Activated CD4-positive, alpha-beta memory T cell treated with anti-CD3 and anti-CD28 coated beads for 36 hours (primary cell): ENCODE measurements at places on chromosomes 2 and 18.

GRCh38 chr18:46761059-46761769, 4.4 kb upstream of the ST8SIA5 start:
- no peak overlapping the region for H3K27ac ChIP-seq
- DNase-seq, result no peak
- H3K36me3 ChIP-seq, result no peaks in the 10 kb centered on the region
- H3K27me3 ChIP-seq, result peaks cover 47% of the 10 kb centered on the region

GRCh38 chr18:13563390-13563805, 163.0 kb downstream of the FAM210A start:
- H3K4me1 ChIP-seq, result peaks cover 63% of the 10 kb centered on the region
- no peaks in the 10 kb centered on the region for H3K27me3 ChIP-seq
- DNase-seq, result no peak
- peak overlapping the region; percentile 94 for H3K27ac ChIP-seq
- H3K4me3 ChIP-seq, result no peak overlapping the region
- H3K36me3 ChIP-seq, result peaks cover 8% of the 10 kb centered on the region

GRCh38 chr2:206886696-206887095, 52.6 kb upstream of the CPO start:
- no peaks in the 10 kb centered on the region for H3K36me3 ChIP-seq
- H3K4me3 ChIP-seq, result no peak overlapping the region
- H3K4me1 ChIP-seq, result no peaks in the 10 kb centered on the region
- H3K27ac ChIP-seq, result no peak overlapping the region
- no peak for DNase-seq
- no peaks in the 10 kb centered on the region for H3K27me3 ChIP-seq

DNA sequence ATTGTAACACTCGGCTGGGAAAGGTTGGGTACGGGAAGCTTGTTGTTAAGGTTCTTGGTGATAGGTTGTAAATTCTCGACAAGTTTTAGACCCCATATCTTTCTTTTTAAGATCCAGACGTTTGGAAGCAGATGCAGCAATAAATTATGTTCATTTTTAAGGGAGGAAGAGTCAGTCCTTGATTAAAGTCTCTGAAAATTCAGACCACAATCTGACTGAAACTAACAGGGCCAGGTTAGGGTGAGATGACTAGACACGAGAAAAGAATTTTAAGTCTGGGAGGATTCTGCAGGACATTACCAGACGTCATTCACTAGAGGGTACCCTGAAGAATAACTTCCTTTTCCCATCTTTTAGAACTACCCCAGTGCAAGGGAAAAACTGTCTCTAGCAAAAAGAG, 16.1 kb downstream of the WIPF1 start:
- peak overlapping the region; percentile 74 for H3K27ac ChIP-seq
- H3K4me1 ChIP-seq, result peaks cover 81% of the 10 kb centered on the region
- no peak for DNase-seq
- peaks cover 47% of the 10 kb centered on the region for H3K36me3 ChIP-seq

GRCh38 chr2:237563816-237564215, 2.6 kb upstream of the PRLH start:
- H3K27me3 ChIP-seq, result peaks cover 9% of the 10 kb centered on the region
- no peak for DNase-seq
- no peaks in the 10 kb centered on the region for H3K36me3 ChIP-seq
- no peak overlapping the region for H3K27ac ChIP-seq

- H3K36me3 ChIP-seq, result no peaks in the 10 kb centered on the region
- H3K4me1 ChIP-seq, result peaks cover 9% of the 10 kb centered on the region
- peak; percentile 65 for DNase-seq
- peak overlapping the region; percentile 31 for H3K4me3 ChIP-seq
- H3K27me3 ChIP-seq, result no peaks in the 10 kb centered on the region
These were observed 9.4 kb downstream of the KHK start for GRCh38 chr2:27095745-27096651.

GRCh38 chr2:240640939-240641338, 15.7 kb downstream of the GPR35 start:
- no peaks in the 10 kb centered on the region for H3K27me3 ChIP-seq
- no peak for DNase-seq
- peaks cover under 1% of the 10 kb centered on the region for H3K4me1 ChIP-seq
- no peak overlapping the region for H3K4me3 ChIP-seq
- no peaks in the 10 kb centered on the region for H3K36me3 ChIP-seq
- no peak overlapping the region for H3K27ac ChIP-seq

GRCh38 chr2:33220533-33220932, 255.9 kb upstream of the RASGRP3 start:
- no peak overlapping the region for H3K27ac ChIP-seq
- no peak for DNase-seq
- no peak overlapping the region for H3K4me3 ChIP-seq
- H3K36me3 ChIP-seq, result no peaks in the 10 kb centered on the region
- peaks cover 5% of the 10 kb centered on the region for H3K4me1 ChIP-seq
- peaks cover 10% of the 10 kb centered on the region for H3K27me3 ChIP-seq

DNA sequence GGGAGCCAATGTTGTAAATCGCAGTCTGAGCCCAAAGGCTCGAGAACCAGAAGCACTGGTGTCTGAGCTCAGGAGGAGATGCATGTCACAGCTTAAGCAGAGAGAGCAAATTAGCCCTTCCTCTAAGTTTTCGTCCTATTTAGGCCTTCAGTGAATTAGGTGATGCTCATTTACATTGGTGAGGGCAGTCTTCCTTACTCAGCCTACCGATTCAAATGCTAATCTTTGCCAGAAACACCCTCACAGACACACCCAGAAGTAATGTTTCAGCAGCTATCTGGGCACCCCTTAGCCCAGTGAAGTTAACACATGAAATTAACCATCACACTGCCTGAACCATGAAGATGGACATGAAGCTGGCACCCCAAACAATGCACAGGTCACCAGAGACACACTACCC, 385.1 kb downstream of the STK39 start:
- H3K36me3 ChIP-seq, result no peaks in the 10 kb centered on the region
- no peak overlapping the region for H3K4me3 ChIP-seq
- H3K27me3 ChIP-seq, result peaks cover 2% of the 10 kb centered on the region
- no peak overlapping the region for H3K27ac ChIP-seq

DNA sequence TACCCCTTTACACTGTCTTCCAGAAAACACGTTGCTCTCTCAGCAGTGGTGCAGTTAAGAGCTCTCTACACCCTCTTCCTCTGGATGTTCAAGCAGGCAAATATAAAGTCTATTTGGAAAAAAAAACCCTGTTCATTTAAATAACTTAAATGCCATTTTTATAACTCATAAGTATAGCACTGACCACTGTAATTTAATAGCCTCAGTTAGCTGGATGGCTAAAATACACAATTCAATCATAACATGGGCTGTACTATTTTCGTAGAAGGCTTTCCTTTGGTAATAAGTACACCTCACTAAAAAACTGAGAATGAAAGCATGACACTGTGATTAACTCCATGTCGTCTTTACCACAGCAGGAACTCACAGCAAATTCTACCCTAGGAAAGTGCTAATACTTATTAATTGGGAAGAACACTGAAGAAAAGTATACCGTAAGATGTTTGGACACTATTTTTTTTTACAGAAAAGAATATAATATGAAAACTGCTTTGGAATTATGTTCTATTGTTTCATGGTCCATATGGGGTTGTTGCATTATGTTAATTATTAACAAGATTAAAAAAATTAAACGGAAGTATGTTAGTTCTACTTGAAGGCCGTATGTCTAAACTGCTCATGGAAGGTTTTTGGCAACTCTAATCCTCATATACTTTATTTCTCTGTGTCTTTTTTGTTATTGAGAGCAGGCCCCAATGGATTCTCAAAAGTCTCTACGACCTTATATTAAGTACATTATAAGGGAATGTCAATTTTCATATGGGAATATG, 269.1 kb downstream of the ZNF385B start:
- no peaks in the 10 kb centered on the region for H3K4me1 ChIP-seq
- H3K36me3 ChIP-seq, result no peaks in the 10 kb centered on the region
- no peaks in the 10 kb centered on the region for H3K27me3 ChIP-seq
- DNase-seq, result no peak

DNA sequence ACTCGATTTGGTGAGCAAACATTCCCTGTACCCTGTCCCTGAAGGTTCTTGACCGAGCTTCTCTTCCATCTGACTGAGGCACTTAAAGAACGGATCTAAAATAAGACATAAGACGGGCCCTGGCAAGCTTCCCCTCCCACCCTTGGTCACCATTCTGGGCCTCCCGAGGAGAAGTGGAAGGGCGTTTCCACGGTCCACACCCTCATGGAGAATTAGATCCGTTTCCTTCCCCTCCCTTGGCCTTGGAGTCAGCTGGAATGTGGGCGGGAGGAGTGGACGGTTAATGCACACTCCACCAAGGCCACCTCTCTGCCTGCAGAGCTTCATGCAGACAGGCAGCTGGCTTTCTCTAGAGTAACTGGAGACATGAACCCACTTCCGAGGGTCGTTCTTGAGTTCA, 257.3 kb upstream of the APCDD1 start:
- no peak overlapping the region for H3K4me3 ChIP-seq
- peaks cover 1% of the 10 kb centered on the region for H3K27me3 ChIP-seq
- H3K4me1 ChIP-seq, result no peaks in the 10 kb centered on the region
- H3K36me3 ChIP-seq, result no peaks in the 10 kb centered on the region
- no peak overlapping the region for H3K27ac ChIP-seq

GRCh38 chr2:104574367-104574766, 279.5 kb upstream of the POU3F3 start:
- no peaks in the 10 kb centered on the region for H3K36me3 ChIP-seq
- H3K4me3 ChIP-seq, result no peak overlapping the region
- H3K27me3 ChIP-seq, result no peaks in the 10 kb centered on the region
- no peak overlapping the region for H3K27ac ChIP-seq
- no peak for DNase-seq

DNA sequence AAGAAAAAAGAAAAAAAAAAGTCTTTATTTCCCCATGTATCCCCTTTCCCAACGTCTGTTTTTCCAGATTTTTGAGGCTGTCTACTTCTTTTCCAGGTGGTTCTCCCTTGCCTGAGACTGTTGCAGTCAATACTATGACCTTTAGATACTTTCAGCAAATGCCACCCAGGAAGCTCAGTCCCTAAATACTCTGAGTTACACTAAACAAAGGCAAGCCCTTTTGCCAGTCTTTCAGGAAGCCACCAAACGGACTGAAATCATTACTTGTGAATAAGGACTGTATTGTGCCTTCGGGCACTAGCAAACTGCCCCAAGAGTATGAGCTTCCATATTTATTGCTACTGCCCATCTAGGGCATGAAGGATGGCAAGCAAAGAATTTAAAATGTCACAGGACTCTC, 621.3 kb downstream of the SUCLG1 start:
- peaks cover 2% of the 10 kb centered on the region for H3K27me3 ChIP-seq
- H3K27ac ChIP-seq, result no peak overlapping the region
- no peaks in the 10 kb centered on the region for H3K36me3 ChIP-seq
- H3K4me1 ChIP-seq, result no peaks in the 10 kb centered on the region
- no peak overlapping the region for H3K4me3 ChIP-seq

- H3K4me3 ChIP-seq, result no peak overlapping the region
- no peak overlapping the region for H3K27ac ChIP-seq
- H3K27me3 ChIP-seq, result no peaks in the 10 kb centered on the region
- H3K4me1 ChIP-seq, result no peaks in the 10 kb centered on the region
These were observed 568.3 kb downstream of the LRRTM4 start for GRCh38 chr2:76953733-76954347.

DNA sequence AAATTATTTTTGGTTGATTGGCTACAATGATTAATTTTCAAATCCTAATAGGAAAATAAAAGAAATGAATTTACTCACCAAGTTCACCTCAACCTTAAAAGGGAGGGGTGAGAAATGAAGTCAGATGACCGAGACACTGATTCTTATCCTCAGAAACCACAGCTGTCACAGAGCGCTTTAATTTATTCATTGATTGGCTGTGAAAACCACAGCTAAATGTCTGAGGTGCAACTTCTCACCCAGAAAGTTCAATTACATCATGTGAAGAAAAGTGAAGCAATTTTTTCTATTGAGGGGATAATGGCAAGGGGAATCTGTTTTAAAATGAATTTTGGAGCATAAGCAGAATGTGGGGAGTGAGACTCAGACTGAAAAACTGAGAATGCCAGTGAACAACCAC, 128.4 kb downstream of the RNF152 start:
- peaks cover 14% of the 10 kb centered on the region for H3K4me1 ChIP-seq
- no peak overlapping the region for H3K4me3 ChIP-seq
- DNase-seq, result no peak
- no peaks in the 10 kb centered on the region for H3K36me3 ChIP-seq
- no peak overlapping the region for H3K27ac ChIP-seq
